Tongue (tissue), 3 donors: ENCODE measurements at places on chromosomes 1 and 21. TPM values are rescaled to one million over a fixed set of nuclear protein-coding genes. Genes with fewer than 3 reads are reported as not detected.

Gene MIXL1
- total RNA-seq: not detected

DNA sequence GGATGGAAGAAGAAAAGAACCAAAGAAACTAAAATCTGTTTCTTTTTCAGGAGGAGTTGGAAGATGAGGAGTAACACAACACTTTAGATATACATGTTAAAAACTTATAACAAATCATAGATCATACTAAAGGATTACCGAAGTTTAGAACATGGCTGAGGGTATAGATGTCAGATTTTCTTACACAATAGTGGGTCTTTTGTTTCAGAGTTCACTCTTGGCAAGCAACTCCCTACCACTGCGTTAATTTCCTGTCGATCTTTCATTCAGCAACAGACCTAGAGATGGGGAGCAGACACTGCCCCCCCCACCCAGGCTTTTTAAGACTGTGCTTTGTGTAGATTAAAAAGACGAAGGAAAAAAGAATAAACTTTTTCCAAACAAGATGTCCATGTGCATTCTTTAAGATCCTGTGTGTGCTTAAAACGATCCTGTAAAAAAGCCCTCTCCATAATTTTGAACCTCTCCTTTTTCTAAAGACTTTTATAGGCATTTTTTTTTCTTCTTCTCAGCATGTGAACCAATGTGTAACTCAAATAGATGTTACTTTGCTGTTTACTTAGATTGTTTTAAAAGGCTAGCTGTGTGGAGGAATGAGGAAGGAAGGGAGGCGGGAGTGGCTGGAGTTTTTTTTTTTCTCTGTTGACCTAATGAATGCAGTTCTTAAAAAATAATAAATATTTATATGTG, 50.4 kb downstream of the NFIA start:
- peak; percentile 65 for DNase-seq

- DNase-seq: peak; percentile 41
Observed at GRCh38 chr21:36887963-36888362, 78.5 kb downstream of the HLCS start.

DNA sequence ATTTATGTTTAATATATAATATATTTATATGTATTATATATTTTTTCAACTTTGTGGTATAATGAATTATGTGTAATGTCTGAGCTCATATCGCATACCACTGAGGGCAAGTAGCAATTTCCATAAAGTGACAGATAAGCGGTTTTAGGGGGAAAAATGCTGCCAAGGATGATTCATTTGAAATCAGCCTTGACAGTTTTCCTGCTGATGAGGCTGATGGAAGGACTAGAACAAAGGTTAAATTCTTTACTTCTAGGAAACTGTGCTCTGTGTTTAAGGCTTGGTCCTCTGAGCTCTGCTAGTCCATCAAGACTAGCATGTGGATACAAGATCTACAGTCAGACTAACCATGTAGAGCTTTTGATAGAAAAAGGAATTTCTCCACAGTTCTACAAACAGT, 19.3 kb upstream of the DDAH1 start:
- DNase-seq: no peak

Gene CACNA1S
- 74.9 TPM for total RNA-seq

GRCh38 chr1:219155135-219155534, 18.5 kb upstream of the LYPLAL1 start:
- no peak for DNase-seq

DNA sequence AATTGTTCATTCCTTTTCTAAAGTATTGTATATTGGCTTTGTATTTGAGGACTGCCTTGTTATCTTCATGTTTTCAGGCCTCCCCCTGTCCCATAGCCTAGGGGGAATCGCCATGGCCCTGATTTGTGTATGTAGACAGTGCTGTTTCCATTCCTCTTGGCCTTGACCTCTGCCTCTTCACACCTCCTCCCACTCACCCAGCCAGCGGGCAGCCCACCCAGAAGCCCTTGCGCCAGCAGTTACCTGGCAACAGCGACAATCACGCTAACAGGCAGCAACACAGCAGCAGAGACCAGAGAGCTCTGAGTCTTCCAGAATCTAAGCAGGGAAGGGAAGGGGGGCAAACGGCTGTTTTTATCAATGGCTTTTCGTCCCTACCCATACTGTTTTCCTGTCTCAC, 50.0 kb upstream of the NPL start:
- DNase-seq: peak; percentile 43

GRCh38 chr1:40044110-40044509, 3.6 kb downstream of the CAP1 start:
- DNase-seq: no peak

- no peak for DNase-seq
Observed at GRCh38 chr1:110502402-110503151, 16.4 kb downstream of the KCNA10 start.

DNA sequence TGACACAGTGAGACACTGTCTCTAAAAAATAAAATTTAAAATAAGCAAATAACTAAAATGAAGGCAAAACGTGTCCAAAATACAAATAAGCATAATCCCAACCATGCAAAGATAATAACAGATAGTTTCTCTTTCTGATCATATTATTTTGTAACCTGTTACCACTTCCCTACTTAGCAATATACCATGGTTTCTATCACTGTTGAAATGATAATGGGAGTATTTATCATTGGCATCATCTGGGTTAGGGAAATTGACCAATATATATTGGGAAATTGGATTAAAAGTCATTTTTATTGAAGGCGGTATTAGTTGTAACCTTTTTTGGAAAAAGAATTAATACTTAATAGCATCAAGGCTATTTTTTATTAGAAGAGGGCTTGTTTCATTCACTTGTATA, 47.0 kb downstream of the USP25 start:
- no peak for DNase-seq

Gene WDR3
- total RNA-seq: 19.6 TPM

DNA sequence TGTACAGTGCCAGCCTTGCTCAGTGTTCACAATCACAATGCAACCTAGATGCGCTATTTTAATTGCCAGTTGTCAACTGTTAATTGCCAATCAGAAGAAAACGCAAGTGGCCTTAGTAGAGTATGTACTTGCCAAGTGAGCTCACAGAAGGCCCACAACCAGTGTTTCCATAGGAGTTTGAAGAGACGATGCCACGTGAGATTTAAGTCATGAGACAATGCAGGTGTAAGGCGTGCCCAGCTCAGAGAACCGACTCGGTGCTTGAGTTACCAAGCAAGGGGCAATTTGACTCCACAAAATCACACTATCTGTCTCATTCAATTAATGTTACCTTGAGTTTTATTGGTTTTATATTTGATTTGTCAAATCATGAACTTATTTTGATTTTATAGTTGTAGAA, 65.6 kb downstream of the TEX35 start:
- no peak for DNase-seq

- no peak for DNase-seq
Observed at GRCh38 chr1:168433238-168433637, 110.6 kb downstream of the XCL2 start.

DNA sequence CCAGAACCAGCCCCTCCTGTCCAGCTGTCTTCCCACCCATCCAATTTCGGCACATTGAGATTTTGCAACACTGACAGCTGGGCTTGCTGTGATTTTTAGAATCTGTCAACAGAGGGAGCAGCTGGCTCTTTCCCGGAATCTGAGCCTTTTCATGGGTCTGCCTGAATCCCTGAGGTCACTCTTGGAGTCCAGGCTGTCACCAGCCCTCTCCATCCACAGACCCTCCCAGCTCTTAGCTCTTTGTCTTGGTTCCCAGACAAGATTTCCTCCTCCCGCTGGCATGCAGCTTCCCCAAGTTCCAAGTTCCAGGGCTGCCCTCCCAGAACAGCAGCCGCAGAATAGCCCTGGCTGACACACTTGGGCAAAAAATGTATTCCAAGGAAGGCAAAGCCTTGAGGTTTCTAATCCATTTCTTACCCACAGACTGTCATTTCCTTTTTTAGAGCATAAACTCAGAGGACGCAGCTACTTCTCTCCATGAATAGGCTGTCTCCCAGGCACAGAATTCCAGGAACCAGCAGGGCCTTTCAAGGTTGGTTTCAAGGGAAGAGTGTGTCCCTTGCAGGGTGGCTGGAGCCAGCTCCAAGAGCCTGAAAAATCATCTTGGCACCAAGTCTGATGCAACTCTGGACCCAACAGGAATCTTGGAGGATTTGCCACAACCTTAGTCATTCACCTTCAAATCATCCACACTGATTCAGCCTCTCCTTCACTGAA, 7.1 kb upstream of the TMEM61 start:
- DNase-seq: peak; percentile 95

DNA sequence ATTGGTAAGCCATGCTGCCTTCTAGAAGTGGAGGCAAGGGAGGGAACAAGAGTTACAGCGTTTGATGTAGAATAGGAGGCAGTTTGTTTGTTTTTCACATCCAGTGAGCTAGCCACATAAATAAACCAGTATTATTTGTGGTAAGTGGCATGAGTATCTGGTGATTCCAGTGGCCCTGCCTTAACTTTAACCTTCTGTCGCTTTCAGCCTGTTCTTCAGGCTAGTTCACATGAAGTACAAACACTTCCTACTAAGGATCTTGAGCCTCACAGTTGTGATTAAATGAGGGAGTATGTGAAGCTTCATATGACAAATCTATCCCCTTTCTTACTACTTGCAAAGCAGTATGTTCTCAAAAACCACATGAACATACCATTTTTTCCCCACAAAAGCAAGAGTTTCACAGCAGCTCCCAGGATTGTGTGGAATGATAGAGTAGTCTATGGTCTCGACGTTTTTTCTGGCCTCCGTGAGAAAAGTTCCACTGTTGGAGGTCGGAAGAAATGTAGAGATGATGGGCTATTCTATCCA, 59.5 kb downstream of the PHACTR4 start:
- no peak for DNase-seq

GRCh38 chr1:158067662-158068061, 74.2 kb downstream of the KIRREL1 start:
- peak; percentile 37 for DNase-seq

Gene USH2A
- total RNA-seq: 0.10 TPM

DNA sequence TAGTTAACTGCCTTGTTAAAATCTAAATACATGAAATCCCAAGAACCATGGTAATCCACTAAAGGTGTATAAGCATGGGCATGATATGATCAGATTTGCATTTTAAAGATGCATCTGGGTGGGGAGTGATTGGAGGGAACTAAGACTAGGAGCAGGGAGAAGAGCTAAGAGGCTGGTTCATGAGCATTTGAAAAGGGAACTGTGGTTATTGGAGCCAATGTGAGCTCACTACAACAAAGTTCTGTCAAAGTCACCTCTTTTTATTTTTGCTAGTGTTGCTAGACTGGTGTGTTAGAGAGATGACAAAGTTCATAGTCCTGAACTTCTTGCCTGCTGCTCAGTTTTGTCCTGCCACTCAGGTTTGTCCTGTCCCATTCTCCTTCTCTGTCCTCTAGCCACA, 67.1 kb upstream of the LRRC8D start:
- no peak for DNase-seq

DNA sequence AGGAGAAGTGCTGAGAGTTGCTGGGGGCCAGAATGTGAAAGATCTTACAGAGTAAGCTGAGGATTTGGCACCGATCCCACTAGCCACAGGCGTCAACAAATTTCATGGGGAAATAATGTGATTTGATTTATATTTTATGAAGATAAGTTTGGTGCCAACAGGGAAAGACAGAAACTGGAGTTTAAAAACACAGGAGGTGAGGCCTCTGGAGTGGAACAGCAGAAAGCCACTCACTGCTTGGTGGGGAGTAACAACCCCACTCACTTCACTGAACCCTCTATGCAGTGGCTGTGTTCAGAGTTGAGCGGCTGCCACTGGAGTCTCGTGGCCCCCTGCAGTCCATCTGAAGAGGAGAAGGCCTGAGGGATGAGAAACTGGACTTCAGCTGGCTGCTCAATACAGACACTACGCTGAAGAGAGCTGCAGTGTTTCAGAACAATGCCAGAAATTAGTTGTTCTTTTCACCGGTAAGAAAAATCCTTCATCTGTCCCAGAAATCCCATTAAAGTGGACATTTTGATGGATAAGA, 48.0 kb upstream of the RXRG start:
- DNase-seq: no peak

DNA sequence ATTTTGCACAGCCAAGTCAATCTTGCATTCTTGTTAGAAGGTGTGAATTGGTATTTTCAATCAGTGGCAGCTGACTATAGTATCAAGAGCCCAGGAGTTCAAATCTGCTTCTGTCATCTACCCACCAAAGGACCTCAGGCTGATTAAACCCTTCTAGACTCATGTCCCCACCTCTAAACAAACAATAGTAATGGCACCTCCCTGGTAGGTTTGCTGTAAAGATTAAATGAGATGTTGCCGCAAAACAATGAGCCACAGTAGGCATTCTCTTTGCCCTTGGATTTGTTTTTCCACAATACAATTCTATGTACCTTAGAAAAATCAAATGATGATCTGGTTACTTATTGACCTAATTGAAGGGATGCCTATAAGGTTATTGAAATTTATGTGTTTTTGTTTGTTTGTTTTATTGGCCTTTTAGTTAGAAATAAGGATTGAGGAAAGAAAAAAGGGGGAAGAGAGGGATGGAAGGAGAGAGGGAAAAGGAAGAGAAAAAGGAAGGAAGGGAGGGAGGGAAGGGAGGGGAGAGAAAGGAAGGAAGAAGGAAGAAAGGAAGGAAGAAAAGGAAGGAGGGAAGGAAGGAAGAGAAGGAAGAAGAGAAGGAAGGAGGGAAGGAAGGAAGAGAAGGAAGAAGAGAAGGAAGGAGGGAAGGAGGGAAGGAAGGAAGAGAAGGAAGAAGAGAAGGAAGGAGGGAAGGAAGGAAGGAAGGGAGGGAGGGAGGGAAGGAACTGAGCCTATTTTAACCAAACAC, 110.7 kb downstream of the ETS2 start:
- no peak for DNase-seq

DNA sequence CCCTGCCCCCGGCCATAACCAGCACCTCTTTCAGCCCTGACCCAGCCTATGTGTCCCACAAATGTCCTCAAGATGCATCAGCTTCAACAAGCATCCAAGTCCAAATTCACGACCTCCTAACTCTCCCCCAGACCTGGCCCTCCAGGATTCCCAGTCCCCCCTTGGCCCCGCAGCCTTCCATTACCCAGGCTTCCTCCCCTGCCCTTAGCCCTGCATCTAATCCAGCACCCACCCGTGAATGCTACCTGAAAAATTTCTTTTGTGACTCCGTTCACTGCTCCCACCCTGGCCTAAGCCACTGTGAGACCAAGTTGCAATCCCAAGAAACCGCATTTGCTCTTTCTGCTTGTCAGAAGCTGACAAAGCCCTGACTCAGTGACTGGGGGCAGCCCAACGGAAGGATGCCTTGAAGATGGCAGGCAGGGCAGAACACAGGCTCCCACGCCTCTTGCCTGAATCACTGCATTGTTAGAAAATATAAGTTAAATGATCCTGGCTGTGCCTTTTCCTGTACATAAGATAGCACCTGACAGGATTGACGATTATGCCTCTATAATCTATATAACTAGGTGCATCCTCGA, 939 bp upstream of the MFAP2 start:
- no peak for DNase-seq

DNA sequence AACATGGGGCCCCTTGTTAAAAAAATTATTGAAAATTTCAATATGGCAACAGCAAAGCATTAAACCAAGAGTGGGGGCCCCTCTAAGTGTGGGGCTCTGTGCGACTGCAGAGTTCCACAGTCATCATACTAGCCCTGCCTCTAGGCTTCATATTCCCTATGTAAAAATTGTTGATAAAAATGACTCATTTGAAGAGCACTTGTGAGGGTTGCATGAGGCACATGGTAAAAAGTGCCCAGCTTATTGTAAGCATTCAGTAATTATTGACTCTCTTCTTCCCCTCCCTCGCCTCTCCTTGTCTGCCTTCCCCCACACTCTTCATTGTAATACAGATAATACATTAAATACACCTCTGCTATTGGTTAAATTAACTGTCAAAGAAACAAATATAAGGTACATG, 86.7 kb upstream of the PTBP2 start:
- DNase-seq: no peak
